AG08395 (cell line): ENCODE measurements at places on chromosomes 5 and 9.

DNA sequence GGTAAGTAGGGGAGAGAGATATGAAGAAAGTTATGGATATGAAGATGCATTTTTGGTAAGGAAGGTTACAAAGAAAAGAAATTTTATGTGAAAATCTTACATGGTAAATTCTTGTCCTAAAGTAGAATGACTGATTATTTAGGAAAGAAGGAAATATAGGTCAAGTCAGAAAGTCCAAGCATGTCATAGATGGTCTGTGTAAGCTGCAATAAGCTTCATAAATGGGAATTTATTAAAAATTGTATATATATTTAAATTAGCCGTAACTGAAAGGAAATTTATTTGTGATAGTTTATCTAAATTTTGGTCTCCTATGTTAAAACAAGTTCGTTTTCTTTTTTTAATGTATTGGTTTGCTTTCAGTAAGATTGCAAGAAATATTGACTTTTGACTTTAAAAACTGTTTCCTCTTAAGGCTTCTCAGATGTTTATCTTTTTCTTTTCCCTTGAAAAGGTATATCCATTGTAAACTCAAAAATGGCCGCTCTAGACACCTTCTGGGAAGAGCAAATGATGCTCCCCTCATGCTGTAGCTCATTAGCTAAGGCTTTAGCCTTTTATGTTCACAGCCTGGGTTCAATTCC, 46.8 kb upstream of the HAPLN1 start:
- no peak for DNase-seq

DNA sequence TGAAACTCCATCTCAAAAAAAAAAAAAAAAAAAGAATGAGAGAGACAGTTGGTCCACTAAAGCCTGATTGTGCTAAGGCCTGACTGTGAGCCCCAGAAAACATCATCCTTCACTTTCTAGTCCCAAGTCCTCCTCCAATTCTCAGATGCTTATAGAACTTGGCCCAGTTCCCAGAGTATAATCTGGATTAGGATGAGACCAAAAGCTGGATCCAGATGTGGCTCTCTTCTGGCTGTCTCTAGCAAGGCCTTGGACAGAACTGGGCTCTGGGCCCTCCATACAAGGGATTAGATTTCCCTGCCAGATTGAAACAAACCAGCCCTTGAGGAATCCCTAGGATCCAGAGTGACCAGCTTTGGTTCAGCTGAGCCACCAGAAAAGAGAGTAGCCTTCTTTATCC, 98.4 kb upstream of the ZNF366 start:
- DNase-seq, result no peak

GRCh38 chr9:4327504-4328191, 27.8 kb upstream of the GLIS3 start:
- DNase-seq, result peak; percentile 10

GRCh38 chr5:93017849-93018248, 563.2 kb downstream of the NR2F1-AS1 start:
- peak; percentile 38 for DNase-seq

DNA sequence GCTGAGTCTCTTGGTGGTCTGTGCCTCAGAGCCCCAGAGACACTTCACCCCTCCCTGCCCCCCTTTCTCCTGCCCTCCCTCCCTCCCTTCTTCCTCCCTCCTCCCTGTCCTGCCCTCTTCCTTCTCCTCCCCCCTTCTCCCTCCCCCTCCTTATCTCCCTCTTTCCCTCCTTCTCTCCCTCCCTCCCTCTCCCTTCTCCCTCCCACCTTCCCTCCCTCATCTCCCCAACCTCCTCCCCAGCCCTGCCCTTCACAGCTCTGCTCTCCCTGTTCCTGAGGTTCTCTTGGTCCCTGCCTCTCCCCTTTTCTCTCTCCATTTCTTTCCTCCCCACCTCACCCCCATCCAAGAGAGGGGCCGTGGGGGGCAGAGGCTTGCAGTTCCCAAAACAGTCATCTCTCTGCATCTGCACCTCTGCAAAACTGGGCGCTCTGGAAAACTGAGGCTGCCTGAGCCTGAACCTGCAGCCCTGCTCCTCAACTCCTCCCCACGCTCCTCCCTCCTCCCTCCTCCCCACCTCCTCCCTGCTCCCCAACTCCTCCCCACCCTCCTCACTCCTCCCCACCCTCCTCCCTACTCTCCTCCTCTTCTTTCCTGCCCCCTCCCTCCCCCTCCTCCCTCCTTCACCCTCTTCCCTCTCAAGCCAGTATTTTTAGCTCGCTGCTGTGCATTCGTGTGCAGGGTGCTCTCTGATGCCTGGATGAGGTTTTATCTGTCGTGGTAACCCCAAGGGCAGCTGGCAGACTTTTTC, 219.1 kb downstream of the C9orf50 start:
- DNase-seq, result no peak

GRCh38 chr5:103469288-103470040, 93.1 kb downstream of the NUDT12 start:
- DNase-seq, result peak; percentile 17

- no peak for DNase-seq
Measured at GRCh38 chr9:137127301-137128157, 11.4 kb upstream of the GRIN1 start.

- no peak for DNase-seq
Measured at GRCh38 chr5:125928663-125929062, 494.5 kb upstream of the GRAMD2B start.

DNA sequence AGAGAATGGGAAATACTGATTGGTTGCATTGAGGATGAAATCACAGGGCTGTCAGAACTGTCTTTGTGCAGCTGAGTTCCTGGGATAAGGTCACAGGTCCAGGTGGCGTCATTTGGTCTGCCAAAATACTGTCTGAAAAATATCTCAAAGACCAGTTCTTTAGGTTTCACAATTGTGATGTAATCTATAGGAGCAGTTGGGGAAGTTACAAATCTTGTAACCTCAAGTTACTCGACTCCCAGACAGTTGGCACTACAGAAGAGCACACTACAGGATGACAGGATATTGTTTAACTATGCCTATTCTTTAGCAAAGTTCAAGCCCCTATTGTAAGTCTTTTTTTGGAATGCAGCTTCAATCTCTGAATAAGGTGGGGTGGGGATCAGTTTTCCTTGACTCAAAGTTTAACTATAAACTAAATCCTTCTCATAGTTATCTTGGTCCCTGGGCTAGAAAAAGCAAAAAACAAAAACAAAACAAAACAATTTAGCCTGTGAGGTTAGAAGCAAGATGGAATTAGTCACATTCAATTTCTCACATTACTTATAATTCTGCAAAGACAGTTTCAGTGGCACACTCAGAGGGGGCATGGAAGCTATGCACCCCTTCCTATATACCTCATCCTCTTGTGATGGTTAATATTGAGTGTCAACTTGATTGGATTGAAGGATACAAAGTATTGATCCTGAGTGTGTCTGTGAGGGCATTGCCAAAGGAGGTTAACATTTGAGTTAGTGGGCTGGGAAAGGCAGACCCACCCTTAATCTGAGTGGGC, 276.0 kb downstream of the AUH start:
- no peak for DNase-seq

DNA sequence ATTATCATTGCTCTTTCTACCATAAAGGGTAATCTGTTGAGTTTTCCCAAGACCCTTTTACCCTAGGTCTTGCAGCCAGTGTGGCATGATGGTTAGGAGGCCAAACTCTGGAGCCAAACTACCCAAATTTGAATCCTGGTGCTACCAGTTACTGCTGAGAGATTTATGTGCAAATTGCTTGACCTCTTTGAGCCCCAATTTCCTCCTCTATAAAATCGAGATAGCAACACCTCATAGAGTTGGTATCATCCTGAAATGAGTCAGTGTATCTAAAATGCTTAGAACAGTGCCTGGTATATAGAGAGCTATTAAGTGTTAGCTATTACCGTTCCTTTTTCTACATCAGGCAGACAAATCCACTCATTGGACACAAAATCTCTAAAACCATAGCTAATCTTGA, 43.0 kb downstream of the ACTBL2 start:
- DNase-seq, result no peak

- DNase-seq, result no peak
Measured at GRCh38 chr5:35356725-35357124, 126.4 kb upstream of the PRLR start.

DNA sequence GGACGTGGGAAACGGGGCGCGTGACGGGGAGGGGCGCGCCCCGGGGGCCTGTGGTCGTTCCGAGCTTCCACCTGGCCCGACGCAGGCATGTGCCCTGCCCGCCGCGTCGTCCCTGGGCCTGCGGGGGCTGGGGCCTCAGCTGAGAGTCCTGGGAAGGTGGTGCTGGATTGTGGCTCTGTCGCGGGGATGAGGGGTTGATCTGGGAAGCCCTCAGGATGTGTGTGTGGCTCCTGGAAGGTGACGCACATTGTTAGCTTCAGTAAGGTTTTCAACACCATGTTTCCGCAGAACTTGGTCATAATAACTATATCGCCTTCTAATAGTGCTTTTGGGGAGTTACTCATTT, 589.1 kb downstream of the MTRR start:
- DNase-seq, result peak; percentile 3
